Mucosa of descending colon (tissue), 3 donors: ENCODE measurements at places on chromosomes 5 and 9.

- DNase-seq = peak; percentile 73
Measured at GRCh38 chr9:90915693-90916092, 114.1 kb downstream of the SYK start.

DNA sequence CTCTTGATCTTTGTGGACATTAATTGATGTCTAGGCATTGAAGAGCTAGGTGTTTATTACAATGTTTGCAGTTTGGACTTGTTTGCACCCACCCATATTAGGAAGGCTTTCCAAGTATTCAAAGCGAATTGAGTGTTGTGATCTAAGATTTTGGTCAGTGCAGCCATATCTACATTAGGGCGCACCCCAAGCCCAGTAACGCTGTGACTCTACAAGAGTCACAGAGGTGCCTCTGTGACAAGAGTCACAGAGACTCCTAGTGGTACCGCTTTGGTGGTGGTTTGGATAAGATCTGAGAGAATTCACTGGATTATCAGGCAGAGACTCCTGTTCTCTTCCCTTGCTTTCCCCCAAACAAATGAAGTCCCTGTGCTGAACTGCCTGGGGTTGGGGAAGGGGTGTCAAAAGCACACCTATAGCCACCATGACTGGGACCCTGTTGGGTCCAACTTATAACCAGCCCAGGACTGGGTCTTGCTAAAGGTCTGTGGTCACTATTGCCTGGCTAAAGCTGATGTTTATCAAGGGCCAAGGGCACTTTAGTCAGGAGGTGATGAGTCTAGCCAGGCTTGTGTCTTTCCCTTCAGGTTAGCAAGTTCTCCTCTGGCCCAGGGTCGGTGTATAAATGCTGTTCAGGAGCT is 114.1 kb upstream of the RIOK2 start:
- DNase-seq = peak; percentile 58

DNA sequence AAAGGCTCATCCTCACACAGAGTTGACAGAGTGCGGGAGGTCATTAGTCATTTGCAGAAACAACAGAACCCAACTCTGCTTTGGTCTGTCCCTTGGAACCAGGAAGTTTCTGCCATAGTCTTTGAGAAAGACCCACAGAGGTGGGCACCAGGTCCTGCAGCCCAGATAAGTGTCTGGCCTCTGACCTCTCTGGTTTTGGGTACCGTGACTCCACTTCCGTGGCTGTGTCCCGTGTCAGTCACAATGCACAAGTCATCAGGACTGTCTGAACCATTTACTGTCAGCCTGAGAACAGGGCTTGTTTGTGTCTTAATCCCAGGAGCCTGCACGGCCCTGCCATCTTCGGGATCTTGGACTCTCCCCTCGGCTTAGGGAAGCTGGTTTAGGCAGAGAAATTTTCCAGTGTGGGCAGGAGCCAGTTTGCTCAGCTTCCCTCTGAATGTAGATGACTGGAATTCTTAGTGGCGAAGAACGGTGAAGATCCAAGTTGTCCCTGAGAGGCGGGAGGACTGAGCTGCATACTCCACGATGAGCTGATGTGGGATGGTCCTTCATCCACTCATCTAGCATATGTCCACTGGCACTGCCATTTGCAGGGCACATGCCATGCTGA is 11.9 kb downstream of the GSN start:
- no peak for DNase-seq

DNA sequence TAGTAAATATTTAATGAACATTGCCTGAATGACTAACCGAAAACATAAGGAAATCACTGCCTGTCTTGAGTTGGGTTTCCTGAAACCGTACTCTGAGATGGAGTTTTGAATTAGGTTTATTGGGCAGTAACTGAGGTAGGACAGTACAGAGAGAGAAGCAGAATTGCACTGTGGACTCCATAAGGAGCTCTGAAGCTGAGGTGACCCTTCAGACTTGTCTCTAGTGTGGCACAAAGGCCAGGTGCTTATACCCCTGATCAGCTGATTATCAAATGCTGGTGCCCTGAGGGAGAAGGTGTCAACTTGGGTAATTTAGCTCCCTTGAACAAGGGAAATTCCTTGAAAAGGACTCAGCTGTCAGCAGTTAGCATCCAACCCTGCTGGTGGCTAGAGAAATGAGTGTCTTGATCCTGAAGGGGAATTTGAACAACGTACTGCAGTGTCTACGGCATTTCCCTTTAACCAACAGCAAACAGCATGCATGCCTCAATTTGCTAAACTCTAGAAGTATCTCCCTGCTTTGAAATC is 135.0 kb upstream of the SMARCA2 start:
- DNase-seq = no peak

DNA sequence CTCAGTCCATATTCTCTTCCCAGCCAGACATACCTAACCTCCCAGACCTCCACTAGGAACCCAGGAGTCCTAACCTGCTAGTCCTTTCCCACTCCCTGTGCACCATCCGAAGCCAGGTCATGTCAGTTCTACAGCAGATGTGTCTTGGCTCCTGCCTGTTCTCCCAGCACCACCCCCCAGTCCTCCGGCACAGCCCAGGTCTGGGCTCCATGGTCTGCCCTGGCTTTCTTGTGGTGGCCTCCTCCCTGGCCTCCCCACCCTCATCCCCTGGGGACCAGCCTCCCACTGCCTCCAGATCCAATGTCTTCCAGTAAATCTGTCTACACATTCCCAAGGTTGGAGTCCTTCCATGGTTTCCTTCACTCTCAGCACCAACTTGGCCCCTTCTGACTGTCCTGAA is 20.0 kb downstream of the KCNIP1 start:
- no peak for DNase-seq

GRCh38 chr5:133274597-133274935 is 222.8 kb downstream of the HSPA4 start:
- no peak for DNase-seq

DNA sequence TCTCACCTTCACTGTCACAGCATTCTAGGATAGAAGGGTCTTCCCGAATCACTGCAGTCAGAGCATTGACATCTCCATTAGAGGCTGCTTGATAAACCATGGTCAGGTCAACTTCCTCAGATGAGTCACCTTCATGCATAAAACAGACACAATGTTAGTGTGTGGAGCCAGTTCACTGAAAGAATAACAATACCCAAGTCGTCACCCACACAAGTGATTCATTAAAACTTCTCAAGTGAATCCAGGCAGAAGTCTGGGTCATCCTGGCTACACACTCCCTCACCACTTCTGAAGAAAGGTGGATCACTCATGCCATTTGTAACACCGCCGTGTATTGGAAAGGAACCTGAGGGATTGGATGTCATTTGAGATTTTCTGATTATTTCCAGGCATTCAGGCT is 49.6 kb downstream of the ANKRD55 start:
- DNase-seq = no peak

- DNase-seq = no peak
Measured at GRCh38 chr9:130931508-130932254, 7.4 kb downstream of the FIBCD1 start.

DNA sequence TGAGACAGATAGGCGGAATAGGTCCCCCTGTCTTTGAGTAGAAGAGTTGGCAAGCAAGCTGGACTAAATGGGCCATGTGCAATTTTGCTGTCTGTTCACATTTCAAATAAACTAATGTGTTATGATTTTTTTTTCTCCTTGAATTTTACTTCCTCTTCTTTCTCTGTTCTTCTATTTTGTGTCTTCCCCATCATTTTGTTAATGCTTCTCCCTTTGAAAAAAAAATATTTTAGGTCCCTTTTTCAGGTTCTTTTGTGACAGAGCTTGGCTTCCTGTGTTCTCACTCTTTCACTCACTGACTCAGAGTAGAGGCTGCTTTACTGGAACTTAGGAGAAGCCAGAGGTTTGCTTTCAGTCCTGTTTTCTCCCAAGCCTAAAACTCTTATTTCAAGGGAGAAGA is 48.1 kb downstream of the PTCD2 start:
- DNase-seq = no peak

DNA sequence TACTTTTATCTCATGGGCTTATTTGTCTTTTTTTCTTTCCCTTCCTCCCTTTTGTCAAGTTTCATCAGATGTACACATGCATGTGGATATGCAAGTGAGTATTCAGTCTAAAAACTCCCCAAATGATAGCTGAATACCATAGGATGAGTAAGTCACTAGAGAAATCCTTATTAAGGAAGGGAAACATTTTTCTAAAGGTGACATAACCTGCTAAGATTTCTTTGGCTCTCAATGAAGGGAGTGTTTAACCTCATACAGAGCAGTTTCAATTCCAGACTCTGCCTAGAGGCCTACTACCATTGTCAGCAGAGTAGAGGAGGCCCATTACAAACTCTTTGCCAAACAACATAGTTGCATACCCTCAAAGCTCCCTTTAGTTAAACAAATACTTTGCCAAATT is 192.4 kb downstream of the ARHGEF28 start:
- DNase-seq = no peak

GRCh38 chr5:45639040-45639439 is 57.1 kb downstream of the HCN1 start:
- DNase-seq = no peak

DNA sequence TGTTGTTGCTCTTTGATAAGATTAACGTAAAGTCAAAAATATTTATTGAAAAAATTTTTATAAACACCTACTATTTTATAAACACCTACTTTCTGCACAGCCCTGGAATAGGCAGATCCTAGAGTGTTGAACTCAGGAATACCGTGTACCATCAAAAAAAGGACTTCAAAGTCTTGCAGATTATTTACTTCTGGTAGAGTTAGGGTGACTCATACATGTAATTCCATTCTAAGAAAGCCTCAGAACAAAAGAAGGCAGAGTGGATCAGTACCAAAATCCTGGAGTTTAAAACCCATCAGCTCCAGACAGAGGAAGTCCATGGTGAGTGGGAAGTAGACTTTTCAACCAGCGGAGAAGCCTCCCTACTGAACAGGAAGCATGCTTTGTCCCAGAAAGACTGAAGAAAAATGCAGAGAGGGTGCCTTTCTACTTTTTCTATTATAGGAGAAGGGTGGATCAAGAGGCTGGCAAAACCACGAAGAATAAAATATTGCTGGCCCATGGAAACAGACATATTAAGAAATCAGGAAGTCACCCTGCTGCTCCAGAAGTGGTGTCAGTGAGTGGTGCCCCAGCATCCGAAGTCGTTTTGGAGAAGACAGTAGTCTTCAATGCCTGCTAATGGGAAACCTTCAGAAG is 45.1 kb upstream of the DAB2 start:
- DNase-seq = no peak

GRCh38 chr9:131951905-131952304 is 127.8 kb downstream of the MED27 start:
- DNase-seq = no peak

GRCh38 chr9:116901260-116901659 is 214.2 kb downstream of the TRIM32 start:
- DNase-seq = no peak

DNA sequence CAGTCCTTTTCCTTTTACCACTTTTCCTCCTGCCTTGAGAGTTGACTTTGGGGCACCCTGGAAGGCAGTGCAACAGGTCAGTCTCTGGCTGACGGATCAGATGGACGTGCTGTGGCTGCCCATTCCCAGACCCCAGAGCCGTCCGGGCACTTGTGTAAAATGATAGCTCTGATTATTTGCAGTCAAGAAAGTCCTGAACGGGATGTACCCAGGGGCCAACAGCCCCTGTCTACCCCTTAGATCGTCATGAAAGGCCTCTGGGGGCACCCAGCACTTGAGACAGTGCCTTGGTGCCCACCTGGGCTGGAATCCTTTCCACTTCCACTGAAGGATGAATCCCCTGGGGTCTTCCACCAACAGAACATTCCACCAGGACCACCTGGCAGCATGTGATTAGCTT is 17.7 kb upstream of the ANGPTL2 start:
- DNase-seq = no peak

- no peak for DNase-seq
Measured at GRCh38 chr5:66616520-66617225, 20.5 kb downstream of the MAST4 start.

- DNase-seq = no peak
Measured at GRCh38 chr5:56607551-56607950, 207.8 kb upstream of the MAP3K1 start.

DNA sequence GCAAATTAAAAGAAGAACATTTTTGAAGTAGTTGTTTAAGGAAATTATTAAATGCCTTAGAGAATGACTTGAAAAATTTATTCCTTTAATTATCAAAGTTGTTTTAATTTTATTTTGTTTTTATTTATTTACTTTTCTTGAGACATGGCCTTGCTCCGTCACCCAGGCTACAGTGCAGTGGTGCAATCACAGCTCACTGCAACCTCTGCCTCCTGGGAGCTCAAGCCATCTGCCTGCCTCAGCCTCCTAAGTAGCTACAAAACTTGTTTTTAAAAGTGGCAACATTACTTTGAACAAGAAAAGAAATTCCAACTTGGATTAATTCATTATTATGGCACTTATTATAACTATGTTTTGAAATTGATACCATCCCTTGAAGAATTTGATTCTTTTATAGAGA is 29.0 kb downstream of the CDO1 start:
- DNase-seq = no peak

GRCh38 chr5:96315431-96315830 is 117.6 kb downstream of the PCSK1 start:
- DNase-seq = no peak

- peak; percentile 68 for DNase-seq
Measured at GRCh38 chr5:58498340-58498942, 7.2 kb downstream of the GAPT start.

GRCh38 chr5:80324912-80325311 is 5.1 kb downstream of the SPZ1 start:
- no peak for DNase-seq

GRCh38 chr5:56350011-56350596 is 117.0 kb upstream of the ANKRD55 start:
- DNase-seq = no peak

DNA sequence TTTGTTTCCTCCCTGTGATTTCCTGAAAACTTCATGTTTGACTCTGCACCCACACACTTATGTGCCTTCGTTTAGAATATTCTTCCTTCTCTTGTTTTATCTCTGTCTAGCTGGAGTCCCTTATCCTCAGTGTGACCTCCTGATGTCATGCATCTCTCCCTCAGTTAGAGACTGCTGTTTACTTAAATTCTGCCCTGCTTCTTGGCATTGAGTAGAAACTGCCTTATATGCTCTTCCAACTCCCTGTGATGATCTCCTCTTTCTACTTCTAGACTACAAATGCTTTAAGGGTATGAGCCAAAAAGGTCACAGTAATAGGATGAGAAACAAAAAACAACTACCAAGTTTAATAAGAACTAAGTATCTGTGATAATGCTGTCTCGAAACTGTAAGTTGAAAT is 12.2 kb downstream of the FGF10 start:
- DNase-seq = no peak

DNA sequence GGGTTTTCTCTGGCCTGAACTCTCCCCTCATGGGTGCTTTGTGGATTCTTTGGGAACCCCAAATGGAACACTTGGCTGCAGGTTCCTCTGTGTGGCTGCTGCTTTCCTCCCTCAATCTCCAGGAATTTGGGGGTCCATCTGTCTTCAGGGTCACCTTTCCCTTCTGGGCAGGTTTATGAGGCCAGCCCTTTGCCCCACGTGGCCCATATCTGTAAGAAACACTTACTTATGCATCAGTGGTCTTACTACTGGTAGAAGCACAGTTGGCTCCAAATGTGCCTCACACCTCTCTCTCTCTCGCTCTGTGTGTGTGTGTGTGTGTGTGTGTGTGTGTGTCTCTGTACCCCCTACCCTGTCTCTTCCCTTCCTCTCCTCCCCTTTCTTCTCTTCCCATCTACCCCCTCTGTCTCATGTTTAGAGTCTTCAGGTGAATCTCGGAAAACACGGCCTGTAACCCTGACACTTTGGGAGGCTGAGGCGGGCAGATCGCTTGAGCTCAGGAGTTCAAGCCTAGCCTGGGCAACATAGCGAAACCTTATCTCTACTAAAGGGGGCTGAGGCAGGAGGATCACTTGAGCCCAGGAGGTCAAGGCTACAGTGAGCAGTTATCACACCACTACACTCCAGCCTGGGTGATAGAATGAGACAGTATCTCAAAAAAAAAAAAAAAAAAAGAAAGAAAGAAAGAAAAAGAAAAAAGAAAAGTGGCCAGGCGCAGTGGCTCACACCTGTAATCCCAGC is 26.8 kb downstream of the C5orf15 start:
- DNase-seq = no peak
